Activated CD8-positive, alpha-beta memory T cell treated with anti-CD3 and anti-CD28 coated beads for 24 hours (primary cell): ENCODE measurements at places on chromosomes 1 and 21.

- no peak for DNase-seq
These were observed 19.1 kb upstream of the NRDC start for GRCh38 chr1:51897699-51898031.

GRCh38 chr1:185408700-185409270 is 91.7 kb upstream of the IVNS1ABP start:
- DNase-seq = no peak

- DNase-seq = peak; percentile 75
These were observed 544 bp downstream of the ILDR2 start for GRCh38 chr1:166974647-166975345.

- DNase-seq = peak; percentile 42
These were observed 179.8 kb upstream of the GALNT2 start for GRCh38 chr1:229887043-229887822.

- peak; percentile 90 for DNase-seq
These were observed 2.7 kb downstream of the SH2D2A start for GRCh38 chr1:156813750-156814570.

GRCh38 chr1:236808005-236808404 is 12.9 kb downstream of the MTR start:
- DNase-seq = no peak
